Cortex of kidney (tissue), 1 donor: ENCODE measurements at places on chromosomes 7 and 10.

- DNase-seq: no peak
Measured at GRCh38 chr7:741191-741671, 14.2 kb upstream of the PRKAR1B start.

DNA sequence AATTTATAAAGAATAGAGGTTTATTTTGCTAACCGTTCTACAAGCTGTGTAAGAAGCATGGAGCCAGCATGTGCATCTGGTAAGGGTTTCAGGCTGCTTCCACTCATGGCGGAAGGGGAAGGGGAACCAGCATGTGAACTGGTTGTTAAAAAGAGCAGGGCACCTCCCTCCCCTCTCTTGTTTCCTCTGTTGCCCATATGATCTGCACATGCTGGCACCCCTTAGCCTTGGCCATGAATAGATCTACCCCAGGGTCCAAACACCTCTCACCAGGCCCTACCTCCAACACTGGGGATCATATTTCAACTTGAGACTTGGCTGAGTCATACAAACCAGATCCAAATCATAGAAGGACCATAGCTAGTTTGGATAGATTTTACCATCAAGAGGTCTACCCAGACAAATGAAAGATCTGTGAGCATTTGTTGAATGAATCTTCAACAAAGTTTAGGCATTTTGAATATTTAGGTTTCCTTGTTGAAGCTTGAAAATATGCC lies 36.0 kb upstream of the NRP1 start:
- no peak for DNase-seq

DNA sequence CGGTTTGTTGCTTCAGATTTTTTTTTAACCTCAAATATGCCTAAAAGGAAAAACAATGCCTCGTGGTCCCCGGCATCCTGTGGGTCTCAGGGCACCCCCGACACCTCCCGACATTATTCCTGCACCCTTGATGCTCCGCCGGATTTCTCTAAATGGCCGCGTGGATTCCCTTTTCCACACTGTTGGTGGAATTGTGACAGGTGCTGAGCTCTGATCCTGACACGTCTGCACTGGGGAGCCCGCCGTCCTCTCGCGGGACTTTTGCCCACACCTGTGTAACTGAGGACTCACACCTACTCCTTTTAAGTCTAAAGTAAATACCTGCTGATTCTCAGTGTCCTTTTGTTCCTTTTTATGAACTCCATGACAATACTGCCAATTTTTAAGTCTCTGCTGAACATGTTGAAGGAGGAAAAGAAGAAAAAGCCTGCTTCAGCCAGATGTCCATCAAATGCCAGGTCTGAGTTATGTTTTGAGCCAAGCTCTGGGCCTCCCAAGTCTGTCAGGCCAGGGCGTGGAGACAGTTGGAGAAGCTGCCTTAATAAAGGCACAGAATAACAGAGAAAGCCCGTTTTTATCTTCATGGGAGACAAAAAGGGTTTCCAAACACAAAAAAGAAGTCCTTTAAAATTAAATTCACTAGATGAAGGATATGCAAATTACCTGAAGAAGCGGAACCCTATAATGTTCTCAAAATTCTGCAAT lies 568.2 kb downstream of the DNAJB6 start:
- no peak for DNase-seq

DNA sequence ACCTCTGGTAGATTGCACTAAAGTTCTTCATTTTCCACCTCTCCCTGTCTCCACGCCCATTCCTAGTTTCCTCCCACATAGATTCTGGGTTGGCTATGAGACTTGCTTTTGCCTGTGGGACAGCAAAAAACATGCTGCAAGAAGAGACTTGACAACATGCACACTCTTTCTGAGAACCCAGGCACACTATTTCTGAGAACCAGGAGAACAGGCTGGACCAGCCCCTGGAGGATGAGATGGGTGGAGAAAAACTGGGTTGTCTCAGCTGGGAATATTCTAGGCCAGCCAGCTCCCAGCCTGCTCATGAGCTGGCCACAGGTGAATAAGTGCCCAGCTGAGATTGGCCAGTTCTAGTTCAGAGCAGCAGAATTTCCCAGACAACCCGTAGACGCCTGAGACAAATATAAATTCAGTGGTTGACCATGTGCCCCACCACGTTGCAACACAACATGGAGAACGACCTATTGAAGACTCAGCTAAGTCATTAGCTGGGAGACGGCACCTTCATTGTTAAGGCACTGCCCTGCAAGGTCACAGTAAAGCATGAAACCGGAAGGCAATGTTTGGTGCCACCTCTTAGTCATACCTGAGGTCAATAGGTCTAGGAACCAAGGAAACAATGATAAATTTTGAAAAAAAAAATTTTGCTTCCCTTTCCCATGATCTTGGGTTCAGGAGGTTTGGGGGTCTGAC lies 92.7 kb upstream of the AKR1E2 start:
- no peak for DNase-seq

DNA sequence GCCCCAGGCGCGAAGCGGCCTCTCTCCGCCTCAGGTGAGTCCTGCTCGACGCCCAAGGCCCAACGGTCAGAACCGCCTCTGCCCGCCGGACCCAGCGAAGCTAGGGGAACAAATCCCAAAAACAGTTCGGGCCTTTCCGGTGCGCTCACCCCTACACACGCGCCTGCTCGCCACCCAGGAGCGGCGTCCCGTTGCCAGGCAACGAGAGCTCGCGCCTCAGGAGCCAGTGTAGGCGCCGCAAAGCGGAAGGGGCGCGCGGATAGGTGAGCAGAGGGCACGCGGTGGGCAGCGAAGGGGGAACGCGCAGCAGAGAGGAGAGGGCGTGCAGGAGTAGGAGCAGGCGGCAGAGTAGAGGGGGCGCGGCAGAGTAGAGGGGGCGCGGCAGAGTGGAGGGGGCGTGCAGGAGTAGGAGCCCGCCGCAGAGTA lies at the start of the genes DYDC1 and DYDC2:
DYDC1 (minus strand) TSS at position 193 of the 426 bp plus-strand sequence. CDS start 4,154 bp downstream, outside the sequence.
DYDC2 (plus strand) TSS at position 219 of the 426 bp plus-strand sequence. CDS start 5,663 bp downstream, outside the sequence.
- DNase-seq: no peak

DNA sequence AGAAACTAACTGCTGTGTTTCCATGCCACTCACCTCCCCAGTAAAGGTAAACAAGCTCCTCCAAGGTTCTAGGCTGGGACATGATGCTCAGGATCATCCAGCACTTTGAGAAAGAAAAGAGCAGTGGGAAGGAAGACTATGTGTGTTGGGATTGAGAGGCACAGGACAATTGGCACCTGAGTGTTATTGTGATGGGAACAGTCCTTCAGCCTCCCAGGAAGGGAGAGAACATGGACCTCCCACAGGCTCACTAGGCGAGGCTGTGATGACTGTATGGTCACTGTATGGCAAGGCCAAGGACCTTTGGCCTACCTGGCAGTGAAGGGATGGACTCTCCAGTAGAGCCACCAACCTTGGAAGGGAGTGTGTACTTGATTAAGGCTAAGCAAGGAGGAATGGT lies 123.2 kb upstream of the UNC5B start:
- no peak for DNase-seq

- no peak for DNase-seq
Measured at GRCh38 chr10:46235705-46236545, 50.9 kb upstream of the ANTXRL start.

DNA sequence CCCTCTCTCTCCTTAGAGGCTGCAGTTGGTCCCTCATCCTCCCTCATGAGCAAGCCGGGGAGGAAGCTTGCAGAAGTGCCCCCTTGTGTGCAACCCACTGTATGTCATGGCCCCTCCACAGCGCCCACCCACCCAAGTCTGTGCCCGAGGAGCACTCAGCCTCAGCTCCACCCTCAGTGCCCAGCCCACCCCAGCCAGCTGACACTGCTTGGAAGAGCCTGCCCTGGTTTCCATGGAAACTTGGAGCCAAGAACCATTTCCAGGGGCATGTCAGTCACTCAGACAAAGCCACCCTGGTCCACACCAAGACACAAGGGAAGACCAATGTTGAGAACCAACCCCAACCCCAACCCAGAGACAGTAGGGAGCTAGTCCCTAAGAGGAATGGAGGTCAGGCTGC lies 79.5 kb downstream of the PAX2 start:
- DNase-seq: no peak

DNA sequence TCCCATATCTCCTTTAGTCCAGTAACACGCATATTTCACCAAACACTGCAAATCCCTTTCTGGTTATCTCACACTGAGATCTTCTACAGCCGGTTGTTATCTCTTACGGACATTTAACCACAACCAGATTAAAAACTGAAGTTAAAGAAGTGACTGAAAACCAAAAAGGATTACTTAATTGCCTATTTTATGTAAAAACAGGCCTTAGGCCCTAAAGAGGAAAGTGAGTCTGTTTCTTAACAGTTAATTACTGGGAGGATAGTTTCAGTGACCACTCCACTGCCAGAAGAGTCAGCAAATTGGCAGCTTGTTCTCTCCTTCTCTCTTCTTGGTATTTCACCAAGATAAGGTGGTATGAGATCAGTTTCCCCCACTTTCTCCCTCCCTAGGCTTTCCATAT lies 161.9 kb upstream of the MEOX2 start:
- DNase-seq: no peak

GRCh38 chr10:64191286-64191685 lies 670.1 kb downstream of the REEP3 start:
- no peak for DNase-seq

GRCh38 chr7:151008143-151008510 lies 16.2 kb downstream of the ATG9B start:
- no peak for DNase-seq

DNA sequence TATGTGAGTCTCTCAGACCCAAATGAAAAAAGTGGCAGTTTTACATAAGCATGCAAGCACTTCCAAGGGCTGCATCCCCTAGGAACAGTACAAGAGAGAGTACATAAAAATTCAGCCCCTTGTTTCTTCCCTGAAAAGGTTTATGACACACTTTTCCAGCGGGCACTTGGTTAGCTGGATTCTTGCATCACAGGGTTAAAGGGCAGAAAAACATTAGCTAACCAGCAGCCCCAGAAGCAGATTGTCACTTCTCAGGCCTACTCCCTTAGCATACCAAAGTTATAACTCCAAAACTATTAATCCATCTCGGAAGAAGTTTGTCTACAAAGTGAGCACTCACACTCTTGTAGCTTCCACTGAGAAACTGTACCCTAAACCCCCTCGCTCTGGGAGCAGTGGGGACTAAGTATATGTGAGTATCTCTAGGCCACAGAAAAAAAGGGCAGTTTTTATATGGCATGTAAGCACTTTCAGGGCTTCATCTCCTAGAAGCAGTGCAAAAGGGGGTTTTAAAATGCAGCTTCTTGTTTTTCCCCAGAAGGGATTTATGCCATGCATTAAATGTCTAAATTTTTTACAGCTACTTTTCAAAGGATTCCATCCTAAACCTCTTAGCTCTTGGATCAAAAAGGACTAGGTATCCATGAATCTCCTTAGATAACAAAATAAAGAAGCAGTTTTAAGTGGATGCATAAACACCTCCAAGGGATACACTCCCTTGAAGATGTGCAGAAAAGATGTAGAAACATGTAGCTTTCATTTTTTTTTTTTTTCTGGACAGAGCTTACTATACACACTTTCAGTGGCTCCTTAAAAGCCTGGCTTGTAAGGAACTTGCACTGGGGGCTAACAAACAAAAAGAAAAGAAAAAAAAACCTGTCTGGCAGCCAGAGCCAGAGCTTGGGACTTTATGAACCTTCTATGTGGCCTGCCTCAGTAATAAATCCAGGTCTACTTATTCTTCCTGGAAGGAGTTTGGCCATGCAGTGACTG lies 956.7 kb downstream of the CCSER2 start:
- no peak for DNase-seq

- no peak for DNase-seq
Measured at GRCh38 chr10:131355881-131356280, 44.4 kb upstream of the TCERG1L start.

DNA sequence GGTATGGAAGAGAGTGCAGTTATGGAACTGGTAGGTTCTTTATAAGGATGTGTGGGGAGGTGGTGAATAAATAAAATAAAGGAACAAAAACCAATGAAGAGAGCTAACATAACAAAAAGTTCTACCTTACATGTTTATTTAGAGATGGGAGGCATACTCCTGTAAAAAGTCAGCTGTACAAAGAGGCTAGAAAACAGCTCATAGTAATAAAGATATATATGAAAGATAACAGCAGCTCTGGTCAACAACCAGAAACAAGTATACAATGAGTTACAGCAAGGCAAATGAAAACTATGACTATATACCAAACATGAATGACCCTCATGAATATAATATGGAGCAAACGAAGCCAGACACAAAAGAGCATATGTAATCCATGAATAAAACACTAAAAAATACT lies 62.0 kb downstream of the FAM13C start:
- no peak for DNase-seq

GRCh38 chr7:42739638-42740037 lies 172.2 kb downstream of the C7orf25 start:
- DNase-seq: no peak

GRCh38 chr10:82394122-82394521 lies 519.1 kb downstream of the NRG3 start:
- no peak for DNase-seq

GRCh38 chr7:18290223-18290622 lies 205.3 kb upstream of the HDAC9 start:
- no peak for DNase-seq

GRCh38 chr7:22996470-22996869 lies 17.5 kb downstream of the HYCC1 start:
- no peak for DNase-seq

DNA sequence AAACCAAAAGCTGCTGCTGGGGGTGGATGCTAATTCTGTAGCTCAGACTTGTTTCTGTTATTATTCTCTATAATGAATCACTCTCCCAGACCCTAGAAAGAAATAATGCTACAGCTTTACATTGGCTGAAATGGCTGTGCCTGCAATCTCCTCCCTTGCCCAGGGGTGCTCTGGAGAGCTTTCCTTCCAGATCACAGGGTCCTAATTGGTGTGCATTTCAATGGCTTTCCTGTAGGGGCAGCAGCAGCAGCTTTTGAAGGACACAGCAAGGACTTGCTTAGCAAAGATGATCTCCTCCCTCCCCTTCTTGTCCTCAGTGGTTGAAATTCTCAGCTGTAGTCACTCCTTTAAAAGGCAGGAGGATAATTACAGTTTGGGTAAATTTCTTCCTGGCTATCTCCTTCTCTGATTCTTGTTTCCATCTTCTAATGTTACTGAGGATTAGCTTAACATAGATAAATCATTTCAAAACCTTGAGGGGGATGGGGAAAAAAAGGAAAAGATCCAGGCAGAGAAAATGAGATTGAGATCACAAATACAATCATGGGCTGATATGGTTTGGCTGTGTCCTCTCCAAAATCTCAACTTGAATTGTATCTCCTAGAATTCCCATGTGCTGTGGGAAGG lies 120.2 kb upstream of the CTTNBP2 start:
- no peak for DNase-seq

GRCh38 chr10:639751-640672 lies 49.5 kb downstream of the DIP2C start:
- no peak for DNase-seq

- no peak for DNase-seq
Measured at GRCh38 chr7:105924945-105925344, 38.1 kb upstream of the CDHR3 start.

- DNase-seq: no peak
Measured at GRCh38 chr7:64628721-64629120, 37.2 kb upstream of the ZNF107 start.

- DNase-seq: no peak
Measured at GRCh38 chr10:60073781-60074656, 167.7 kb upstream of the CCDC6 start.

DNA sequence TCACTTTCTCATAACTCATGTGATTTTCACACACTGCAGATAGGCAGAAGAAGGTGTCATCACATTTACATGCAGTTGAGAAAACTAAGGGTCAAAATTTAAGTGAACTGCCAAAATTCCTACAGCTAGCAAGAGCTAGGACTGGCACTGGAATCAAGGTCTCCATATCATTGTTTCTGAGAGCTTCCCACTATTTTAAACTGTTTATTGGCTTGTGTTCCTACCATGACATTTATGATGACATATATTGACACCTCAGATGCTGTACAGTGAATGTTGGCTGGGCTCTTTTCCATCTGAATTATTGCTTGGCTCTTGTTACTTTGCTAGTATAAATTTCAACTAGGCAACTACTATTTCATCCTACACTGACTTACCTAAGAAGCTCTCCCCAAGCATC lies 2.0 kb downstream of the THSD7A start:
- DNase-seq: no peak
